Effector CD4-positive, alpha-beta T cell (primary cell): ENCODE measurements at places on chromosomes 5 and 9.
A peak's percentile ranks its signal among the peaks of the same experiment; 100 is the strongest.

GRCh38 chr5:17852740-17853139, 218.5 kb downstream of the TAF11L14 start:
- DNase-seq = no peak

GRCh38 chr5:157253547-157253946, 12.4 kb upstream of the CYFIP2 start:
- DNase-seq = no peak

- peak; percentile 38 for DNase-seq
Measured at GRCh38 chr5:175464074-175464941, 14.1 kb upstream of the SFXN1 start.

DNA sequence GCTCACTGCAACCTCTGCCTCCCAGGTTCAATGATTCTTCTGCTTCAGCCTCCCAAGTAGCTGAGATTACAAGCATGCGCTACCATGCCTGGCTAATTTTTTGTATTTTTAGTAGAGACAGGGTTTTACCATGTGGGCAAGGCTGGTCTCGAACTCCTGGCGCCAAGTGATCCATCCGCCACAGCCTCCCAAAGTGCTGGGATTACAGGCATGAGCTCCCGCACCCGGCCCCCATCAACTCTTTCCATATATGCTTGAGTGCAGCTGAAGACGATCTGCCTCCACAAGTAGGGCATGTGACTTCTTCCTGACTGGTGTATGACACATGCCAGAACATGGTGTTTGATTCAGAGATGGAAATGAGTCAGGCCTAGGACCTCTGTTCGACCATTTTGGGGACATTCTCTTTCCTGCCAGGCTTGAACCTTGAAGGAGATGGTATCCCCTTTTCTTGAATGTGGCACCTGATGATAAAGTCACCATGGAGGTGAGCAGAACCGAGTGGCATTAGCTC, 7.5 kb upstream of the CNOT6 start:
- no peak for DNase-seq

GRCh38 chr9:104915753-104916152, 12.2 kb downstream of the ABCA1 start:
- no peak for DNase-seq

DNA sequence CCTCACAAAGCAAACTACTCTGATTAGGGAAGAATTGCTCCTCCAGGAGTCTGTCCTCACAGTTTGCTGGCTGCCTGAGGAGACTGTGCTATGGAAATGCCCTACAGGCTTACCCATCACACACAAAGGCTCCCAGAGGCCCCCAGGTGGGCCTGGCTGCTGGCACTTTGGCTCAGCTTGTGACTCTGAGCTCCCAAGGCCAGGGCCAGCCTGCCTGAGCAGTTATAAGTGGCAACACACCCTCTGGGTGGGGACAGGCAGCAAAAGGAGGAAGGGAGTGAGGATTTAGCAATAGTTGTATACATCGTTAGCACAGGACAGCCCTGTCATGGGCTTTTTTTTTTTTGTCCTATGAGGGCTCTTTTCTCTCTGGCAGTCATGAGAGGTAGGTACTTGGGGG, 103.5 kb downstream of the DAPK1 start:
- DNase-seq = no peak

DNA sequence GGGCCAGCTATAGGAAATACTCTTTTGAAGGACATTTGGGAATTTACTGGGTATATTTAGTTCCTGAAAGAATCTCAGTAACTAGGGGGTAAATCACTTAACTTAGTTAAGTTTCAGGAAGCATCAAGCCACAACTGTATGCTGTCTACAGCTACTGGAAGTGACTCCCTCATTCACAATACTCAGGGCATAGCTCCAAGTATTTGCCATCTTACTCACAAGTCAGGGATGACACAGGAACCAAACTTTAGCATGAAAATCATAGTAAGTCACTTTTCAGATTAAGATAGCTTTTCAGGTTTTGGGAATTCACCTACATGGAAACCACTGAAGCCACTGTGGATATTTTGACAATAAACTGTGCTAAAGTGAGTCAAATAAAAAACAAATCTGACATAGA, 242.4 kb upstream of the ATP10B start:
- no peak for DNase-seq

DNA sequence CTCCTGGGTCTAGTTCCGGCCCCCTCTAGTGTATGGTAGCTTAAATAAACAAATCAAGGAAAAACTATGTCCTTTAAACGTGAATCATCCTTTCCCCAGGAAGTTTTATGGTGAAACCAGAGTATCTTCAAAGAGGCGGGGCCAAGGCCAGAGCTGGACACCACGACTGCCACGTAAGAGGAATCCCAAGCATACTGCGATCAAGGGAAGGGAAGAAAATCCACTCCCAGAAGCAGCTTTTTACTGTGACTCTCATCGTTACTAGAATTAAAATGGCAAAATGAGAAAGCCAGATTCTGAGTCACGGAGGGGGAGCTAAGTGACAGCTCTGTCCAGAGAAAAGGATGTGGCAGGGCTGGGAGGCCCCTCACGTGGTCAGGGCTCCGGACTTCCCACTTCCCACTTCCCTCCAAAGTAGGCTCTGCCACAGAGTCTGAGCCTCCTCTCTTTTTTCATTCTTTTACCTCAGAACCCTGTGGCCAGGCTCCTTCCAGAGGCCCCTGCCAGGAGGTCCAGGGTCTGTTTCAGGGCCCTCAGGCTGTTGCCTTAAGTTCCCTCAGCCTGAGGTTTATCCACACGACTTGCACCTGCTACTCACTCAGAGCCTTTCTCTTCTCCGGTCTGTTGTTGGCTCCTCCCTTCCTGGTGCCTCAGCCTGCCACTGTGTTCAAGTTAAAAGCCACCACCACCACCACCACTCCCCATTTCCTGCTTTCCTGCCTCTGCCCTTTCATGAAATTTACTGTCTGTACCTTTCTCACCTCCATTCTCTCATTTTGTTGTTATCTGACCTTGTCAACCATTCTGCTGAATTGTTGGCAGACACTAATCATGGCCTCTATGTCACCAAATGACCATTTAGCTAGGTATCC, 1.4 kb upstream of the GLRX start:
- DNase-seq = peak; percentile 56

DNA sequence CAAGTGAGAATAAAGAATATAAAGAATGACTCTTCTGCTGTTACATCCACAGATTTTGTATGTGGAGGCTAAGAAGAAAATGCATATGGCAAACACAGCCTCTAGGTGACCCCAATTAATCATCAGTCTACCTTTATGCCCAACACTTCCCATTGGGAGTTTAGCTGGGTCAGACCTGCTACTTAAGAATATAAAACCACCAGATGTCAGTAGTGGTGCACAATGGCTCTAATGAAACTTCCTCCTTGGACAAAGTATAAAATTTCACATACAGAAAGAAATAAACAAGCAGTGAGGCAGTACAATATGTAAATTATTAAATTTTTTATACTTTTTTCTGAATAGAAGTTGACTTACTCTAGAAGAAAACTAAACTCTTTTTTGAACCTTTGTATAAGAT, 539.9 kb downstream of the BRINP1 start:
- no peak for DNase-seq

DNA sequence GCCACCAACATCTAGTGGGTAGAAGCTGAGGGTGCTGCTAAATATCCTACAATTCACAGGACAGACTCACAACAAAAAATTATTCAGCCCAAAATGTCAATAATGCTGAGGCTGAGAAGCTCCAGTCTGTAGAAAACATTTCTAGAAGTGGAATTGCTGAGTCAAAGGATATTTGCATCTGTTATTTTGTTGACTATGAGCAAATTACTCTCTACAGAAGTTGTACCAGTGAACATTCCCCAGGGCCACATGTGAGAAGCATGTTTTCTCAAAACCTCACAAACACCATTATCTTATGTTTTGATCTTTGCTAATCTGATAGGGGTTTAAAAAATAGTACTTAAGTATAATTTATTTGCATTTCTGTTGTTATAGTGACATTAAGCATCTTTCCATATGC, 15.4 kb downstream of the ITK start:
- DNase-seq = no peak

DNA sequence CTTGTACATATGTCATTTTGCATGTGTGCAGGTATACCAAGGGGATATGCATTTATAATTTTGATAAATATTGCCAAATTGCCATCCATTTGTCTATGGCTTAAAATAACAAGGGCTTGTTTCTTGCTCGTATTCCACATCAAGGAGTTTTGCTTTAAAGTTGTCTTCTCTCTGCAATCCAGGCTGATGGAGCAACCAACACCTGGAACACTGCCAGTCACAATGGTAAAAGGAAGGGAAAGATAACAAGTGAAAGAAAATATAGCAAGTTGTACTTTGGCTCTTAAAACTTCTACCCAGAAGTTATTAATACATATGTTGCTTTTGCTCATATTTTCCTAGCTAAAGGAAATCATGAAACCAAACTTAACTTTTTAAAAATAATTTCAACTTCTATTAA, 156.9 kb downstream of the UNC13B start:
- no peak for DNase-seq

GRCh38 chr9:23821375-23822181, 4.5 kb downstream of the ELAVL2 start:
- DNase-seq = no peak

DNA sequence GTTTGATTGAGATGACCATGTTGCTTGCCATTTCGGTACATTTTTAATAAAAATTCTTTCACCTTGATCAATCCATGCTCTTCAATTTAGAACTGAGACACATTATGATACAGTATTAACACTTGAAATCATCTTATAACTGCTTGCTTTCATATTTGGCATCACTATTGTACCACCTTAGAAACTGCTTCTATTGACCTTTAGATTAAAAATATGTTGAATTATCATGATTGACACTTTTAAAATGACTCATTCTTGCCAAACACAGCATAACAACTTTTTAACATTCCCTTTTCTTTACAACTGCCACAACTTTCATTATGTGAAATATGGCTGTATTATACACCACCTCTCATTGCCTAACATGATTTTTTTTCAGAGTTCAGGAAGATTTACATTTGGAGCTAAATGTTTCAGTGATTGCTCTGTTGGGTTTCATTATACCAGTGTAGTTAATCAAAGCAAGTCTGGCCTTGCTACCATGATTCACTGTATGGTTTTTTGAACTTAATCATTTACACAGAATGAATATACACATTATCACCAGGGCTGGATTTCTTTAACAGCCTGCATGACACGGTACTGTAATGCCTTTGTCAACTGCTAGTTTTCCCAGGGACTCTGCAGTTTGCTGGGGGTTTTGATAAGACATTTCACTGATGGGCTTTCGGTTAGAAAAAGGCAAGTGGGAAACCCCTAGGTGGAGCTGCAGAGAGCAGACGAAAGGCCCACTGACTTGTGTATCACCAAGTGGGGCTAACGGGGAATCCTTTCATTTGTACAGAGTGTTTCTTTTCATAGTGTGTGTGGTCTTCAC, 93.6 kb upstream of the TLE4 start:
- DNase-seq = no peak

DNA sequence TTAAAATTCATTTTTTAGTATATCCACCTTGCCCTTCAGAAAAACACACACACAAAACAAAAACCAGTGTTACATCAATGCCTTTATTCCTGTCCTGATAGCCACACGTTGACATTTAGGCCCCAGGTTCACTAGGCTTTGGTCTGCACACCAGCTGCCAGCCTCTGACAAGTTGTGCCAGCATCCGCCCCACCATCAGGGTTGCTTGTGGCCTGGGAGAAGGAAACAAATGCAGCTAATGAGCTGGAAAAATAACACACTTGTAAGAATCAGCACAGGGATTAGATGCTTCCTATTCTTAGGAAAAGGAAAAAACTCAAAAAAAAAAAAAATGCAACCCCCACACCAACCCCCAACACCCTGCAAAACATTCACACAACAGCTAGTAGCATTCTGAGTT, 404.0 kb upstream of the GRIA1 start:
- no peak for DNase-seq

DNA sequence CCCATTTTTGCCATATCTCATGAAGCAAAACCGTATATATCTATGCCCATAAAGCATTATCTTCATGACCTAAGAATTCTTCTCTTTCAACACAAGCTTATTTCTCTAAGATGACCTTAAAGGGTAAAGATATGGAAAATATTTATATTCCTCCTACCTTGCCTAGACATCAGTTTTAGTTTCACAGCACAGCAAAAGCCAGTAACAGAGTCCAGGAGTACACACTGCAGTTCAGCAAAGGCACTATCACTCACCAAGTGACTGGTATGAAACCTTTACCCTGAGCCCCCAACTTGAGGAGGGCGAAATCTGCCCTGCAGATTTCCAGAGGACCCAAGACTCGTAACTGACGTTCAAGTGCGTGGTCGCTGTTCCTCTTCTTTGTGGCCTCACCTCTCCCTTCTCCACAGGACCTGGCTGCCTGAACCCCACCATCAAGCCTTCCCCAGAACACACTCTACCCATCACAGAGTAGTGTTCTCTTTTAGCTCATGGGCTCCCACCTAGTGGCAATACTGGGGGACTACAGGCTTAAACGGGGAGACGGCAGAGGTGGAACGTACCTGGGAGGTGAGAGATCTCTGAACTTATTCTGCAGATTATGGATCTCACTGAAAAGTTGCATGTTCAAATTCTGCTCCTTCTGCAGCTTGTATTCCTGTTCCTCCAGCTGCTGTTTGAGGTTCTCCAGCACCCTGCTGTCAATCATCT, 141.0 kb downstream of the CDK5RAP2 start:
- DNase-seq = no peak

DNA sequence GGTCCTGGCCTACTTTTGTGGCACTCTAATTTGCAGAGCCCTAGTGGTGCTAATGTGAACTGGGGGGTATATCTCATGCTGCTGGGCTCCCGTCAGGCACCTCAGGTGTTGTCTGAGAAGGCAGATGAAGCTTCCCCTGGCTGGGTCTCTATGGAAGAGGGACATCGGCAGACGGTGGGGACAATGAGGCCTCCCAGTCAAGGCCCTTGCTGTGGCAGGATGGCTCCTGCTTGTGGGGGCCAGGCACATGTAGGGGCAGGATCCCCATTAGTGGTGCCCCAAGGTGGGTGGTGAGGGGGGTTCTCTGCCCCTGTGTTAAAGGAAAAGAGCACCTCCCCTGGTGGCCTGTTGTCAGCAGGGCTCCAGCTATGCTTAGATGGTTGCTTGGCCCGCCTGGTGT, 192.8 kb upstream of the S1PR3 start:
- no peak for DNase-seq

- DNase-seq = no peak
Measured at GRCh38 chr9:122364117-122364782, 6.6 kb upstream of the PTGS1 start.

GRCh38 chr9:86902586-86902985, 44.7 kb downstream of the GAS1 start:
- DNase-seq = no peak
